ENCODE measurements at places on chromosomes 2 and 18. TPM values are rescaled to one million over a fixed set of nuclear protein-coding genes. Genes with fewer than 3 reads are reported as not detected.

GRCh38 chr2:215724146-215724545, 288.3 kb upstream of the FN1 start:
- DNase-seq, result no peak

GRCh38 chr2:71240794-71241193, 13.9 kb upstream of the PAIP2B start:
- no peak for DNase-seq

GRCh38 chr2:222927600-222927999, 66.8 kb downstream of the ACSL3 start:
- DNase-seq, result no peak

ATOH8 gene
- total RNA-seq, result 17.5 TPM

PCARE gene
- not detected for total RNA-seq

RNU2-63P gene
- 11.5 TPM for total RNA-seq

C2orf69 gene
- 16.5 TPM for total RNA-seq

Measured in posterior vena cava (tissue), 2 donors.